Fibroblast of pulmonary artery (primary cell): ENCODE measurements at places on chromosomes 7 and 10.

DNA sequence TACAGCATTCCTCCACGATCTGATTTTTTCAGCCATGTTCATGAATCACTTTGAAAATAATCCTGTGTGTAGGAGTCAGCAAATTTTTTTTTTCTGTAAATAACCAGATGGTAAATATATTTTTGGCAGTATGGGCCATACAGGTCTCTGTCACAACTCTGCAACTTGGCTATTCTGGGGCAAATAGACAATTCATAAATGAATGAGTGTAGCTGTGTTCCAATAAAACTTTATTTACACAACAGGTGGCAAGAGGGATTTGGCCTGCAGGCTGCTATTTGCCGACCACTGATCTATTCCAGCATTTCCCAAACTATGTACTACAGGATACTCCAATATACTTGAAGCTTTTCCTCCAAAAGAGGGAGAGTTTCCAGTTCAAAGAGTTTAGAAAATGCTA lies 78.7 kb upstream of the SVIL start:
- DNase-seq, result no peak

DNA sequence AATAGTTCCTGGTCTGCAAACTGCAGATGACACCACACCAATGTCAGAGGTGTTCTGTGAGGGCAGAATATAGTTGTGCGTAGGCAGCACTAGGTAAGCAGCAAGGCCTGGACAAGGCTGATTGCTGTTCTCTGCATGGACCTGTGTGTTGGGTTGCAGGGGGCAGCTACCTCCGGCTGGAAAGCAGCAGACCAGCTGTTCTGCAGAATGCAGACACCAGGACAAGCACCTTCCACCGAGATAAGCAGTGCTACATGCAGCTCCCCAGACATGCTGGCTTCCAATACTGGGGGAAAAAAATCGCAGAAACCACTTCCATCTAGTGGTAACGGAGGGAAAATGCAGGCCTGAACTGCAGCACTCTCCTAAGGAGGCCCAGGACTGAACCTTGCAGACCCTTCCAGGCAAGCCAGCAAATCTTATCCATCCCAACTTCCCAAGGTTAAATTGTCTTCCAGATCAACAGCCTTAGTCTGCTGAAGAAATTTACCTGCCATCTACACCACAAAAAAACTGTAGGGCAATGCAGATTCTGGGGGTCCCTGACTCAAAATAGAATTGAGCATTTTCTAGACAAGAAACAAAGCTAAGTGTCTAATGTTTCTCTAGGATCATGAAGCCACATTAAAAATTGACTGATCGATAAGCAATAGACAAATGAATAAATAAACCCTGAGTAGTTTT lies 50.5 kb upstream of the COBL start:
- DNase-seq, result peak; percentile 55

DNA sequence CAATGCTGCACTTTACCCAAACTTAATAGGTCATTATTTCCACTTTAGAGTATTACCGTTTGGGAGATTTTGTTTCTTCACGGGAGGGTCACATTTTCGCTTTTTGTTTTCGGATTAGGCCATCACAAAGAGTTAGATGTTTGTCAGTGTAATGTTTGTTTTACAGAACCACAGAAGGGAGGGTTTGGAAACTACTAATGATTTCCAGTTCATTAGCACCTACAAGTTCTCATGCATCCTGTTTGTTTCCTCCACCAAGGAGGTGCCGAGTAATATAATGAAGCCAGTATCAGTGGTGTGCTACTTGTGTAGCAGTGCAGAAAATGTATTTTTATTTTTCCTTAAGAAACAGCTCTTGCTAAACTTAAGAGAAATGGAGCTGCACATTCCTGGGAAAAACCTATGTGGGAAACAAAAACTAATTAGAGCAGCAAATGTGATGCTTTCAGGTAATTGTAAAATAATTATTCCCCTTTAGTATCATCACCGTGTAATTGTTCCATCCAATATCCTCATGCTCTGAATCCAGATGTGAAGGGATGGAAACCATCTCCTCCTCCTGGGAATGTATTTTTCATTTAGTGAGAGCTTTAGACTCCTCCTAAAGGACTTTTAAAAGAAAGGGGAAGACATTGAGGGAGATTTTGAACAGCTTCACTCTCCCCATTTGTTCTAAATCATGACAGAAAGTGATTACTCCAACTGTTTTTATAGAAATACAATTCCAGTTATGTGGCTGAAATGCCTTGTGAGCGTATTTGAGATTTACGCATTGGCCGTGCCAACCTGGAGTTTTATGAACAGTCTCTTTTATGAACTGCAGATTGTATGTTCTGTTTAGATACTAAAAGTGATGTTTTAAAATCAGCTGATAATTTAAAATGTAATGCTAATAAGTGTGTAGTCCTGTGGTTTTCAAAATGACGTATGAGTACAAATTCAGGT lies 5.6 kb downstream of the CELF2 start:
- no peak for DNase-seq

GRCh38 chr10:44051584-44052385 lies 333.1 kb downstream of the CXCL12 start:
- DNase-seq, result peak; percentile 59

DNA sequence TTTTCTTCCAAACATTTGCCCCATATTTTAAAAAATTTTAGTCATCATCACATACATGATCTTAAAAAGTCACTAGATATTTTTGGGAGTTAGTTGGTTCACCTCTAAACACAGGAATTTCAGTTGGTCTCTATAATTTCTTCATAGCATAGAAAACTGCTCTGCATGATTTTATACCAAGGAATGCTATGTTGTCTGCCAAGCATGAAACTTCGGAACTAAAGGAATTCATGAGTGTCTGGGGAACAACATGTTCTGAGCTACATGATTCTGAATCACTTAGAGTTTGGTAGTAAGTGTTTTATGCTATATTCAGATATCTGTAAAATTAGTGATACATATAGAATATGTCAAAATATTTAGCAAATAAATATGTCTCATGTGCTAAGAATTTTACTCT lies 957.8 kb downstream of the GATA3 start:
- DNase-seq, result peak; percentile 78
